ENCODE measurements at places on chromosomes 12 and 14. TPM values are rescaled to one million over a fixed set of nuclear protein-coding genes. Genes with fewer than 3 reads are reported as not detected.

DNA sequence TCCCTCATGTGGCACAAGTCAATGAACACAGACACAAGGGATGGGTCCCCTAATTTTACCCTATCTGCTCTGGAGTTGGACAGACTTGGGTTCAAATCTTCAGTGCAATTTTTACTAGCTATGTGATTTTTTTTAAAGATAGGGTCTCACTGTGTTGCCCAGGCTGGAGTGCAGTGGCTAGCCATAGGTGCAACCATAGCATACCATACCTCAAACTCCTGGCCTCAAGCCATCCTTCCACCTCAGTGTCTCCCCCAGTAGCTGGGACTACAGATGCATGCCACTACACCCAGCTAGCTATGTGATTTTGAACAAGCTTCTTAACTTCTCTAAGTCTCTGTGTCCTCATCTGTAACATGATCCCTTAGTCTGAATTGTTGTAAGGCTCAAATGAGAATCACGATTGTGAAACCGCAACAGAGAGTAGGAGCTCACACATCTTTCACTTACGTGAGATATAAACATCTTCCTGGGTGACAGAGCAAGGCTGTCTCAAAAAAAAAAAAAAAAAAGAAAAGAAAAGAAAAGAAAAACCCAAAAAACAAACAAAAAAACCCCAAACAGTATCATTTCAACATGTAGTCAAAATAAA is 4.7 kb downstream of the CALCOCO1 start:
- no peak for DNase-seq

DNA sequence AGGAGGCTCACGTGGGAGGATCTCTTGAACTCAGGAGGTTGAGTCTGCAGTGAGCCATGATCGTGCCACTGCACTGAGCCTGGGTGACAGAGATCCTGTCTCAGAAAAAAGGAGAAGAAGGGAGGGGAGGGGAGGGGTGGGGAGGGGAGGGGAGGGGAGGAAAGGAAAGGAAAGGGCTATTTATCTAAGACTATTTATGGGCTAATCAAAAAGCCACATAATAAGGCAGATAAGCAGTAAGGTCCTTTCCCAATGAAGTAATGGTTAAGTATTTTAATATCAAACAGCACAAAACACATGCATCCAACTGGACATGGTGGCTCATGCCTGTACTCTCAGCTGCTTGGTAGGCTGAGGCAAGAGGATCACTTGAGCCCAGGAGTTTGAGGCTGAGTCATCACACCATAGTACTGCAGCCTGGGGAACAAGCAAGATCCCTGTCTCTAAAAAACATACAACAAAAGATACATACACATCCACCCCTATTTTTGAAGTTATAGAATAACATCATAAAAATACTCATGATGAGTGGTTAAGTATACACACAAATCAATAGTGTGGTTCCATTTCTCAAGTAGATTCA is 9.7 kb downstream of the PAWR start:
- no peak for DNase-seq

- DNase-seq: no peak
These were observed 182.4 kb upstream of the ARID2 start for GRCh38 chr12:45547132-45547531.

DNA sequence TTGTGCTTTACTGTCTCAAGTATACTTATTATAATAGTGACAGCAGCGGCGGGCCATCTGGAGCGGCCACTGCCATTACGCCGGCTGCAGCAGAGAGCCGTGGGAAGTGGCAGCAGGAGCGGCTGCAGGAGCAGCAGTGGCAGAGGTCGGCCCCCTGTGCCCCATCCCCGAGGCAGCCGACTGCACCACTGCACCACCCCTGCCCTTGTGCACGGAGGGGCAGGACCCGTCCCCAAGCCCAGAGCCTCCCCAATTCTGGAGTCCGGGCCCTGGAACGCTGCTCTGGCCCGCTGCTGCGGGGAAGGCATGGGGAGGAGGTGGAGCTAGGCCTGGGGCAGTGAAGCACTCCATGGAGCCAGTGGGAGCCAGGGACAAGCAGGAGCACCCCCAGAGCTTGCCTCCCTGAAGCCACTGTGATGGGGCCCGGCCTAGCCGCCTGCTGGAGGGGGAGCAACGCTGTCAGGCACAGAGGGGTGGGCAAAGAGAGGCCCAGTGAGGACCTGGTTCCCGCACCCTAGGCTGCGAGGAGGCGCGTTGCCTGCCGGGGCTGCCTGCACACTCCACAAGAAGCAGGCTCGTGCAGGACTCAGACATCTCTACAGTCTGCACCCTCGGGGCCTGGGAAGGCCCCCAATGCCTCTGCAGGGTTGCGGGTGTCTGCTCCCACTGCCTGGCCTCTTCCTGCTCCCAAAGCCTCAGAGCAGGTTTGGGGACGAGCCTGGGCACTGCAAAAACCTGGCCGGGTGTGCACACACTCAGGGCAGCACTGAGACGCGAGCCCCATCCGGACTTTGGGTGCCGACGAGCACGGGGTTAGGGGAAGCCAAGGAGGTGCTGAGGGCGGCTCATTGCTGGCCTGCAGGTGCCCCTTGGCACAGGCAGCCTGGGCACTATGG is 74.2 kb upstream of the RASSF8 start:
- no peak for DNase-seq

GRCh38 chr12:17793854-17794253 is 296.1 kb downstream of the RERGL start:
- DNase-seq: no peak

GRCh38 chr12:89247541-89247942 is 104.8 kb downstream of the DUSP6 start:
- DNase-seq: no peak

DNA sequence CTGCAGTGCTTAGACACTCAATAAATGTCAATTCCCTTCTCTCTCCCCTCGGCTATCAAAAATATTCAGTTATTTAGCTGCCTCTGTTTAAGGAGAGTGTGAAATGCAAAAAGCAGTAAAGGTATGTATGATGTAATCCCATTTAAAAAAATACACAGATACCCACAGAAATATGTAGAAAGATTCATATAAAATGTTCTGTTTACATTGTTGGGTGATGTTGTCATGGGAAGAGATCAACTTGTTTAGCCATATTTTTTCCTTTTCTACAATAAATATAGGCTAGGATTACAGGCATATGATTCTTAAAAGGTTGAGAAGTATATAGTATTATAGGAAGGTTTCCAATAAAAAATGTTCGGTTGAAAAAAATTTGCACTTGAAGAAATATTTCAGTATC is 7.8 kb downstream of the PPP2R3C start:
- DNase-seq: no peak

GRCh38 chr14:90398315-90398839 is 1.5 kb downstream of the CALM1 start:
- DNase-seq: no peak

DNA sequence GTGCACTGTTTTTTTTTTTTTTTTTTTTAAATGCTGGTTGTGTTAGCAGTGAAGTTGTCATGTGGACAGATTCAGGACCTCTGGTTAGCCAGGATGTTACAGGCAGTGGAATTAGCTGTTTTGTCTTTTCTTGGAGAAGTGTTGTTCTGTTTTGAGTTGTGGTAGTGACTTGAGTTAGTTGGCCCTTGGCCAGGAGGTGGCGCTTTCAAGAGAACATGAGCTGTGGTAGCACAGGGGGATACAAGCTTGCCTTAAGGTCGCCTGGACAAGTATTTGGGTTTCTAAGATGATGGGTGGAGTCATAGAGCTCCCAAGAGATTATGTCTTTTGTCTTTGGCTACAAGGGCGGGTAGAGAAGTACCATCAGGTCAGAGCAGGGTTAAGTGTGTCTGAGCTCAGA is 33.3 kb upstream of the CCDC198 start:
- no peak for DNase-seq

- no peak for DNase-seq
These were observed 105.3 kb downstream of the PDZRN4 start for GRCh38 chr12:41293461-41293860.

GRCh38 chr14:85241022-85241855 is 288.7 kb upstream of the FLRT2 start:
- DNase-seq: no peak

- no peak for DNase-seq
These were observed 154.8 kb downstream of the PTCSC3 start for GRCh38 chr14:36021591-36022320.

DNA sequence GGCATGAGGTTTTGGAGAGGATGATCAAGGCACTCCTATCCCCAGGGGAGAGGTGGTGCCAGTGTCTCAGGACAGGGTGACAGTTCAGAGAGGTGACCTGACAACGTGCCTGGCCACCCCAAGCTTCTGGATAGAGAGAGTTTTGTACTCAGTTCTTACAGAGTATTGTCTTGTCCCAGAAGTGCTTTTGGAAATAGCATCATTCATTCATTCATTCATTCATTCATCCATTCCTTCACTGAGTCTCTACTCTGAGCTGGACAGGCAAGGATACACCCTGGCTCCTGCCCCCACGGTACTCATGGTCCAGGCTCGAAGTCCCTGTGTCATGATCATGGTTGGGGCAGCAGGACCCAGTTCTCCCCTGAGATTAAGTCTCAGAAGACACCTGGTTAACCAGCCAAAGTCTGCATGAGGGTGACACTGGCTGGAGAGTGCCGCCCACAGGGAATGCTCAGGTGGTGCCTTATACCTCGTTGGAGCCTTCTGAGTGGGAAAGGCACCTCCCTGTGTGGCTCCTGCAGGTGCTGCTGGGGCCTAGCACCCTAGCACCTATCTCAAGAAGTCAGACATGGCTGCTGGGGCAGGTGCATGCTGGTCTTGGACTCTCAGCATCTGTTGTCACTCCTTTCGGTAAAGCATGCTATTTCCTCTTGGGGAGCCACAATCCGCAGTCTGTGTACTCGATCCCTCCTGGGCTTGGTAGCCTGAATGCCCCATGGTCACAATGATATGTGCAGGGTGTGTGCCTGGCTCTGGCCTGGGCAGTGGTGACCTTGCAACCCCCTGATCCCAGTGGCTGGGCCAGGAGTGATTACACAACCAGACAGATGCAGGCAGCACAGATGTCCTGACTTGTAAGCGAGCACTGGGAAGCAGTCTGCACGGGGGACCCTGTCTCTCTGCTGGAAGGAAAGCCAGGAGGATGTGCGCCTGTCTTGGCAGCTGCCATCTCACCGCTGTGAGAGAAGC is 57.8 kb downstream of the C14orf132 start:
- DNase-seq: no peak

GRCh38 chr12:53869500-53869899 is 69.1 kb upstream of the HOXC13 start:
- DNase-seq: no peak

PPHLN1 gene
- total RNA-seq: 56.6 TPM

CBLN3 gene
- 6.1 TPM for total RNA-seq

HSP90AA1 gene
- total RNA-seq: 317 TPM

LALBA gene
- total RNA-seq: not detected

SLC5A8 gene
- not detected for total RNA-seq

Data from osteocyte (in vitro differentiated cells).